ENCODE measurements at places on chromosomes 12 and 14.

DNA sequence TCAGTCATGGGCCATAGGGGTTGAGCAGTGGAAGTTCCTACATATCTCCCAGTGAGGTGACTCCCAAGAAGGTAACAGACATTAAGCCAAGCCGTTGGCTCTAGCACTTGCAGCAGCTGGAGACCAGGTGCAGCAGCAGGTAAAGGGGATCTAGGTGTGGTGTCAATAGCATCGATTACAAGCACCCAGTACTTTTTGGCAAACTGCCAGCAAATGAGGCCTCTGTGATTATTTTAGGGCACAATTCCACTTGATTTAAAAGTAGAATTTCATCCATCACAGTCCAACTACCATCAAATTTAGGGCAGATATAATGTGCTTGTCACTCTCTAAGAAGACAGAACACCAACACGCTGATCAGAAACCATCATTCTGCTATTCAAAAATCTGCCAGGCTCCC, 224.1 kb upstream of the EGLN3 start:
- DNase-seq = no peak

DNA sequence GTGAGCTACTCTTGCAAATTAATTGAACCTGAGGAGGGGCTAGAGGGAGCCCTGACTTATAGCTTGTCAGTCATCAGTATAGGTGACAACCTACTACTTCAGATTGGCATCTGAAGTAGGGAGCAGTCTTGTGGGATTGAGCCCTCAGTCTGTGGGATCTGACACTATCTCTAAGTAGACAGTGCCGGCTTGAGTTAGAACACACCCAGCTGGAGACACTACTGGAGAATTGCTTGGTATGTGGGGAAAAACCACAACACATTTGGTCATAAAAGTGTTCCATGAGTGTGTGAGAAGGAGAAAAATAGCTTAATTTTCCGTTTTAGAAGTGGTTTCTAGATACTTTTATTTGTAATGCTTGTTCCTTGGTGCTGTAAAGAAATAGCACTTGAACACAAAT, 30.5 kb upstream of the DDHD1 start:
- DNase-seq = no peak

DNA sequence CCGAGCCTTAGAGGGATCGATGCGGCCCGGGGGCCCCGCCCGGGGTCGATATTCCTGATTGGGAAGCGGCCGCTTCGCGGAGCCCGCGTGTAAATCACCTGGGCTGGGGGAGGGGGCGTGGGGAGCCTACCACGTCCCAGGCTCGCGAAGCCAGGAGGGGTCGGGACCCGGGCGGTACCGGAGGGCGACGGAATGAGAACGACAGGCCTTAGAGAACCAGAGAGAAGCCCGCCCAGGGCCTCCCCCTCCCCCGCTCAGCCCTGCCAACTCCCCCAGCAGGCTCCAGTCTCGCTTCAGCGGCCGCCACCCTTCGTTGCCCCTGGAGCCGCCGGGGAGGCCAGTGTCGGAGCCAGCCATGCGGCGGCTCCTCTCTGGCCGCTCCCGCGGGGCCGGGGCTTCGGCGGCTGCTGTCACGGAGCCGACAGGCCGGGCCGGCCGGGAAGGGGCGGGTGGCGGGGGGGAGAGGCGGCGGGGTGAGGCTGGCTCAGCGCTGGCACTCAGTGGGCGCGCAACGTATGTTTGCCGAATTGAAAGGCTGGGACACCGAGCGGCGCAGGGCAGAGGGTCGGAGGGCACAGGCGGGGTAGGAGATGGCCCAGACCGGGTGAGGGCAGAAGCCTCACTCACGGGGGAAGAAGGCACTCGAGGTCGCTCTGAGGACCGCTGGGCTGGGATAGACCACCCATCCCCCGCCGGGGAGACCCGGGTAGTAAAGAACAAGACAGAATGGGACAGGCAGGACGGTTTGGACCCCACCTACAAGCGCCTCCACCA, 1.4 kb upstream of the DNAJC22 start:
- DNase-seq = no peak

DNA sequence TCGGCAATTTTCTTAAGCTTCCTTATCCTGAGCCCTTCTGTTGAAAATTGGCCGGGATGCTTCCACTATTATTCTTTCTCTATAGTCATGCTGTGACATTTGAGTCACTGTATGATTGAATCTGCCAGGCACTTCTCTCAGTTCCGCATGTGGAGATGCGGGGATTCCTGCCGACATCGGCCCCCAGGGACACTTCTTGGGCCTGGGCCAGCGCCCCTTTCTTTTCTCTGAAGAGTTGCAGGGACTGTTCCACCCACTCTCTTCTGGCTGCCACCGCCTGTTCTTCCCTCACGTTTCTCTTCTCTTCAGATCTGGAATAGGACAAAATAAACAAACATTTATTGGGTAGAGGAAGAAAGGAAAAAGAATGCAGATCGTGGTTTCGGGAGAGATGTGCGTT, 310.1 kb downstream of the ETNK1 start:
- no peak for DNase-seq

GRCh38 chr14:54771411-54772027, 131.1 kb downstream of the GCH1 start:
- DNase-seq = no peak

DNA sequence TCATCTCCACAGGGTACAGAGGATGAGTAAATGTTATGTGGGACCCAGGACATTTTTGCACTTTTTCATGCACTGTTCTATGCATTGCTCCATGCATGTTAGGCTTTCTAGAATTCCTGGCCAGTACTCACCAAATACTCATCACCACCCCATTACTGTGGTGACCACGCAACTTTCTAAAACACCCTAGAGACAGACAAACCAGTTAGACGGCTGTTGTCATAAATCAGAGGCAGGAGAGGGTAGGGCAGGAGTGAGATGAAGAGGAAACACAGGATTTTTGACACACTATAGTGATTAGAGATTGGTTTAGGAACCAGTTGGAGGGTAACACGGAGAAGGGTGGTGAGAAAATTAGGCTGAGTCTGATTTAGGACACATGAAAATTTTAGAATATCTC, 59.3 kb downstream of the IFNG start:
- no peak for DNase-seq

DNA sequence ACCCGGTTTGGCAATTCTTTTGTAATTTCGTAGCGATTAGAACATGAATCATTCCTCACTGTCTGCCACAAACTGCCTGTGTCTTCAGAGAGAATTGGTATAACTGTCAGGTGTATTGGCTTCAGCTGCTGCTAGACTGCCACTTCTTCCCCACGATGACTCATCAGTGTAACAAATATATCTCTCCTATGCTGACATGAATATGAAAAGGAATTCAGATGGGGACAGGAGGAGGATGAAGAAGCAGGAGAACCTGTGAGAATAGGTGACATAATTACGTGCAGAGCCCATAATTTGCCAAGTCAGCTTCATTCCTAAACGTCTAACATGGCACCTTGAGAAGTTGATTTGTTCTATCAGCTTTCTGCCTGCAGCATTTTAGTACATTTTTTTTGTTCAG, 64.9 kb downstream of the FRMD6 start:
- no peak for DNase-seq

GRCh38 chr14:96538990-96539317, 36.8 kb downstream of the PAPOLA start:
- DNase-seq = no peak

GRCh38 chr12:25236190-25236589, 14.5 kb downstream of the KRAS start:
- no peak for DNase-seq

GRCh38 chr14:90658541-90658967, 157.7 kb downstream of the TTC7B start:
- DNase-seq = no peak

GRCh38 chr14:92534932-92535643, 21.5 kb downstream of the RIN3 start:
- no peak for DNase-seq

GRCh38 chr14:82636426-82636825, 1102.8 kb upstream of the SEL1L start:
- DNase-seq = no peak

DNA sequence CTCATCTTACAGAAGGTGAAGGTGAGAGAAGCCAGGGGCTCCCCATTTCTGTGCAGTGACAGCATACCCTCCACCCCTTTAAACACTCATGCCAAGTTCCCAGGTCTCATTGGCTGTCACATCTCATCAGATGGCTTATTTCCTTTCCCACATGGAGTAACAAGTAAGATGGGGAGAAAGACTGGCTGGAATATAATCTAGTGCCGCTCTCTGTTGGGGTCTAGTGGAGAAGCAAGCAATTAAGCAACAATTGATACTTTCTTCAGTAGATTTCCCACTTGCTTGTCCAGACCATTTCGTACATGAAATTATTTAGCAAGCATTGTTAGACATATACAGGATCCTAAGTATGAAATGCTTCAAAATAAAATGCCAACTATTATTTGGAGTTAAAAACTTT, 92.2 kb downstream of the SLC5A8 start:
- no peak for DNase-seq

GRCh38 chr12:42534184-42534838, 55.2 kb downstream of the PRICKLE1 start:
- no peak for DNase-seq

DNA sequence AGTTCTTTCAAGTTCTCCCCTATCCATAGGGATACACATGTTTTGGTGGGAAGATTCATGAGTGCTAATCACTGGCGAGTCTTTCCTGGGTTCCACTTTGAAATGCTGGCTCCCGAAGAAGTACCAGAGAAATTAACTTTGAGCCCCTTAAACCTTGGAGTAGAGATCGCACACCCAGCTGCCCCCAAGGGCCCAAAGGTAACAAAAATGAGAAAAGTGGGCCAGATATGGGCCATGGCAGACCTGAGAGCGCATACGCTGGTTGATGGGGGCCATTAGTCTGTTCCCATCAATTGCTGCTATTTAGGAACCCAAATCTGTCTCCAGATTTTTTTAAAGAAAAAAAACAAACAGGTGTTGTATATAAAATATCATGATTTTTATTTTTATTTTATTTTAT, 2.1 kb downstream of the GSTZ1 start:
- no peak for DNase-seq

- peak; percentile 99 for DNase-seq
Observed at GRCh38 chr14:99683619-99684409, at the start of gene CYP46A1. Gene CYP46A1, plus strand, starts transcription at chr14:99684298. Its CDS starts 120 bp downstream, at chr14:99684418.

DNA sequence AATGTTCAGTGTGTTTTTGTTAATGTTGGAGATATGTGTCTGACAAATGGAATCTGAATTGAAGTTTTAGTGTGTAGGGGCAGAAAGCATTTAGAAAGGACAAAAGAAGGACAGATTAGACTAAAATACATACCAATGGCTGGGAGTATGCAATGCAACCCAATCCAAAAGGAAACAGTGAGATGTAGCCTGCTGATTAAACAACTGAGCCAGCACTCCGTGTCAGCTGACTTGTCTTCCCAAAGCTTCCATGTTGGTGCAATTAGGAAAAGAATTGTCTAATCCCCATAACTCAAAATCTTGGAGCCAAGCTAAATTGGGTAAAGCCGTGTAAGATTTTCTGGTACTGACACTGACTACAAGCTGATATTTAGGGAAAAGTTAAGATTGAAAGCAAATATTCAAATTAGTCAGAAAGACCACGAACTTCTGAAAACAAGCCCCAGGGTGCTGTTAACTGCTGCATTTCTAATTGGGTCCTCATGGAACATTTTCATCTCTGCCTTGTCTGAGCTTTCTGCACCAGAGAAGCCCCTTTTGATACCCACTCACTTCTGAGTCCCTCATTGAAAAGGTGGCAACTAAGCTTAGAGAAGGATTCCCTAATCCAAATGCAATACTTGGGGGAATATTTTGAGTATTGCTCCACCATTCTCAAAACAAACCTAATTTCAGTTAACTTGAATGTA, 109.1 kb downstream of the DAD1 start:
- DNase-seq = no peak

GRCh38 chr14:96205059-96205977, 679 bp downstream of the BDKRB2 start:
- no peak for DNase-seq

- peak; percentile 20 for DNase-seq
Observed at GRCh38 chr14:74425525-74426201, 347 bp downstream of the SYNDIG1L start.

GRCh38 chr14:104800771-104801519, at the start of gene ZBTB42:
Gene ZBTB42, plus strand, starts transcription at chr14:104801101. Its CDS starts 97 bp downstream, at chr14:104801198.
- DNase-seq = peak; percentile 37

DNA sequence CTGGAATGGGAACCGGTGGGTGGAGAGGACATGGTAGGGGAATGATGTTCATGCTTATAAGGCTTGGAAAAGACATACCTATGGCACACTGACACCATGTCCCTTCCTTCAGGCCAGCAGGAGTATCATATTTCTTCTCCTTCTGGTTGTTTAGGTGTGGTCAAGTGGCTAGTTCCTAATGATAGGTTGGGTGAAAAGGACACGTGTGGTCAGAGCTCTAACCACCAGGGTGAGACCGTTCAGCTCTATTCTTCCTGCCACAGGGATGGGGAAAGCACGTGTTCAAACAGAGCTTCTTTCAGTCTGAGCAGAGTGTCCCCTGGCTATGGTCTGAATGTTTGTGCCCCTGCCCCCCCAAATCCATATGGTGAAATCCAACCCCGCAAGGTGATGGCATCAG, 209.1 kb downstream of the PAX9 start:
- no peak for DNase-seq

DNA sequence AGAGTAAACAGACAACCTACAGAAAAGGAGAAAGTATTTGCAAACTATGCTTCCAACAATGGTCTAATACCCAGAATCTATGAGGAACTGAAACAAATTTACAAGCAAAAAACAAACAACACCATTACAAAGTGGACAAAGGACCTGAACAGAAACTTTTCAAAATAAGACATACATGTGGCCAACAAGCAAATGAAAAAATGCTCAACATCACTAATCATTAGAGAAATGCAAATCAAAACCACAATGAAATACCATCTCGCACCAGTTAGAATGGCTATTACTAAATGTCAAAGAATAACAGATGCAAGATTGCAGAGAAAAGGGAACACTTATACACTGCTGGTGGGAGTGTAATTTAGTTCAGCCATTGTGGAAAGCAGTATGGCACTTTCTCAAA, 125.8 kb downstream of the C12orf42 start:
- DNase-seq = no peak

GRCh38 chr14:69137843-69138535, 14.9 kb downstream of the DCAF5 start:
- no peak for DNase-seq

GRCh38 chr12:104204690-104205480, 10.7 kb upstream of the TXNRD1 start:
- DNase-seq = no peak

GRCh38 chr12:47302111-47302671, 222.4 kb upstream of the AMIGO2 start:
- no peak for DNase-seq

GRCh38 chr12:3598896-3599860, 108.2 kb downstream of the PRMT8 start:
- no peak for DNase-seq

- DNase-seq = no peak
Observed at GRCh38 chr14:76924371-76925096, 98.3 kb downstream of the LRRC74A start.

GRCh38 chr14:31566456-31566855, 5.3 kb downstream of the NUBPL start:
- DNase-seq = no peak

GRCh38 chr12:53514628-53515290, 7.5 kb upstream of the NPFF start:
- no peak for DNase-seq

GRCh38 chr14:100824091-100824551, 1.8 kb upstream of the MEG3 start:
- no peak for DNase-seq

GRCh38 chr12:94458877-94459727, 565 bp downstream of the CEP83 start:
- DNase-seq = no peak
